ENCODE measurements at places on chromosomes 3 and 15.

- no peak for DNase-seq
These were observed 129.0 kb upstream of the ARHGEF3 start for GRCh38 chr3:56930706-56931105.

DNA sequence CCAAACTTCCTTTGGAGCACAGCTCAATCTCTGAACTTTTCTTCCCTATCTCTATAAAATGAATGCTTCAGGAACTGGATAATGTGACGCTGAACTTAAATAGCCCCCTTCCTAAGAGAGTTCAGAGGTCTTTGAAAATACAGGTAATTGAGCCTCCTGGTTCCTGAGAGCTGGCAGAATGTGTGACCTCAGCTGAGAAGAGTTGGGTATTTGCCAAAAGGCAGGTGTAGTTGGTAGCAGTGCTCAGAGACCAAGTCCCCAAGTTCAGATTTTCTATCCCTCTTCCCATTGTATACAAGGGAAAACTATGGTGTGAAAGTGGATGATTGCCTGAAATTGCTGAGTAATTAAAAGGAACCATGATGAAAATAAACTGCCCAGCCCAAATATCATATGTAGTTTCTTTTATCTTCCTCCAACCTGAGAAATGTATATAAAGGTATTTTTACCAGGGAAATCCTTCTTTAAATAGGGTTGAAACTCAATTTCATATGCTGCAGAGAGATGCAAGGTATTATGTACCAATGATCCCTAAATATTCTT is 154.6 kb upstream of the ICE2 start:
- DNase-seq, result no peak

DNA sequence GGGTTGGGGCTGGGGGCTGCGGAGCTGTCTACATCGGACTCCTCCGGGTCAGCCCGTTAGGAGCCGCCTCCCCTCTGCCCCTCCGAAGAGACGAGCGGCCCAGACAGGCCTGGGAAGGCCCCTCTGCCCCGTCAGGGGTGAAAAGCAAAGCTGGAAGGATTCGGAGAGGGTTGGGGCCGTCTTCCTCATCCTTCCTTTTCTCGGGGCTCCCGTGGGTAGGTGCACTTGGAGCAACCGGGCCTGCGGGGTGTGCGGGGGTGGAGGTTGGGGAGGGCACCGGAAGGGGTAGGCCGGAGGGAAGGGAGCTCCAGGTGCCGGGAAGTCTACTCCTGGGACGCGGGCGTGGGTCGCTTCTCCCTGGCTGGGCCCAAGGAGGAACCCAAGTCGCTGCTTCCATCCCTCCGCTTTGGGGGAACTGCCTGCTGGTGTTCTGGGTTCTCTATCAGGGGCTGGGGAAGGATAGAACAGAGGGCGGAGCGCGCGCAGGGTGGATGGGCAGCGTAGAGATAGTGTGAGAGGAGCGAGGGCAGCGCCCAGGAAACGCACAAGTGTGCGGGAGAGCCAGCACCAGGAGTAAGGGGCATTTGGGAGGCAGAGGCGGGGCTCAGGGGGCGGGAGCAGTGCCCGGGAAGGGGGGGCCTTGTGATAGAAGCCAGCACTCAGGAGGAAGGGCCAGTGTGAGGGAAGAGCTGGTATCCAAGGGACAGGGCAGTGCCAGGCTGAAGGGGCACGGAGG is 590 bp downstream of the POLR2H start:
- DNase-seq, result peak; percentile 77

- no peak for DNase-seq
These were observed 7.4 kb downstream of the ZNF589 start for GRCh38 chr3:48248095-48248850.

- DNase-seq, result no peak
These were observed 39.5 kb upstream of the IQSEC1 start for GRCh38 chr3:13112521-13113345.

GRCh38 chr15:29089731-29090616 is 179.6 kb downstream of the NSMCE3 start:
- no peak for DNase-seq

GRCh38 chr15:85401108-85401774 is 20.8 kb downstream of the AKAP13 start:
- no peak for DNase-seq

GRCh38 chr15:98127586-98127985 is 167.1 kb downstream of the ARRDC4 start:
- DNase-seq, result no peak

DNA sequence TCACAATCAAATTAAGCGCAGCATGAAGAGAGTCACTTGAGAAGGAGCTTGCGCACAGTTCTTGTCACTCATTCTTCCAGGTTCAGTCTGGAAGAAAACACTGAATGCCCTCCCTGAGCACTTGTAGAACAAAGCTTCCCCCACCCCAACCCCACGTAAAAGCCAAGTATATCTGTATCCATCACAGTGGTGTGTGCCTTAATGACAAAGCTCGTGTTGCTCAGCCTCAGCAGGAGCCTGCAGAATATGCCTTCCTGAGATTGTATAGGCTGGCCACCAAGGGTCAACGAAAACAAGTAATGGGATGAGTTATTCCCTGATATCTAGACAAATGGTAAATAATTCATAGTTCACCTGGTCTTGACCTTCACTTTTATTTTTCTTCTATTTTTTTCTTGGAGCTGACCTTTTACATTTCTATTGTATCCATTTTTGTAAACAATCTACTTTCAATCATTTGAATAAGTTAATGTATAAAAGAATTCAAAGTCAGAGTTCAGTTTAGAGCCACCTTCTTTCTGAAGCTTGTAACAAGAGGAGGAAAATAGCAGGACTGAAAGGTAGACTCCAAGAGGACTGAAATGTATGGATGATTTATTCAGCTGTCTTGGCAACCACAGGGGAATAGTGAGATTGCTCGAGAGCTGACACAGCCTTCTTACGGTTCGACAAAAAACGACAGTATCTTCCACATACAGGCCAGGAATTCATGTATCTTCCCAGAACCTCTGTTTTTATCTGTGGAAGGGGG is 405.5 kb upstream of the TPM1 start:
- DNase-seq, result no peak

- DNase-seq, result no peak
These were observed 83.4 kb downstream of the ATP1B3 start for GRCh38 chr3:141959589-141960554.

DNA sequence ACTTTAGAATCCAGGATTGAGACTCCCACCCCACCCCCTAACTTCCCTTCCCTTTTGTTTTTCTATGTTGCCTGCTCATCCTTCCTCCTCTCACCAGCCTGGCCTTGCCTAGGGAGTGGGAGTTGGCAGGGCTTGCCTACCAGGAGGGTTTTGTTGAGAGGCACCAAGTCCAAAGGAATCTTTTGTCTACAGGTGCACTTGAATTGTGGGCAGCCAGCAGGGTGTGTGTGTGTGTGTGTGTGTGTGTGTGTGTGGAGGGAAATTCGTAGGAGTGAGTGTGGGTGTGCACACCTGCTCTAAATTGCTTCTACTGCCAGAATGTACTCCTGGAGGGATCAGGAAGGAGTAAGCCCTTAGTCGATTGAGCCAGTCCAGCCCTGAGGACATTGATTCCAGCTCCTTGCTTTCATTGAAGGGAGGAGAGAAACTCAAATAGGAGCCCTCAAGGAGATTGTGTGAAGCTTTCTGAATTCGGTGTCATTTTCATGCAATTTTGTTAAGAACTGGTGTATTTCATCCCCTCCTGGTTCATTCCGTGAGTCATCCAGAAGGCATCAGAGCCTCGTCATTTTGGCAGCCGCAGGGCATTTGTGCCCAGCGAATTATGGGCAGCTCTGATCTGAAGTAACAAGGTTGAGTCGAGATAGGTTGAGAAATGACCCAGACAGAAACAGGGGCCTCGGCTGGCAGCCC is 112.1 kb downstream of the SLCO3A1 start:
- DNase-seq, result no peak

DNA sequence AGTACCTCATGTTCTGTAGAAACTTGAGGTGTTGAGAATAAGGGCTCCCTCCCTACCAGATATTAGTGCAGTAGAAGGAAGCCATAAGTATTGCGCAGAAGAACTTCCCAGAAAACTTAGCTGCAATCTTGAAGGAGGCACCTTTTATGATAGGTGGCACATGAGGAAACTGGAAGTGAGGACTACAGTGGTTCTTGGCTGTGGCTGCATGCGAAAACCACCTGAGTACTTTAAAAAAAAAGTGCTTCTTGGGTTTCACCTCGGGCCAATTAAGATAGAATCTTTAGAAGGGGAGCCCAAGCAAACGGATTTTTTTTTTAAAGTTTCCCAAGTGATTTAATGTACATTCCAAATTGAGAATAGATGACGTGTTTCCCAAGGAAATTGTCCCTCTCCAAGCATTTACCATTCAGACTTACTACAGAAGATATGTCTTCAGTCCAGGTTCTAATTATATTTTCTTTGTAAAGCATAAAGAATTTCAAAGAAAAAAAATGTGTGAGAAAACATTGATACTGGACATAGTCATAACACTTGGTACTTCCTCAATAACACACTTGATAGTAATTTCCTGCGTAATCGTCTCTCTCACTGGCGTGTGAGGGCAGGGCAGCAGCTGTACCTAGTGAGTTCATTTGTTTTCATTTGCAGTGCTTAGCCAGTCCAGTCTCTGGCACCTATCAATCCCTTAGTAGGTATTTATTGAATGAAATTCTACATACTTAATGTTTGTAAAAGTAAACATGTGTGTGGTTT is 12.3 kb upstream of the NR1I2 start:
- DNase-seq, result no peak

DNA sequence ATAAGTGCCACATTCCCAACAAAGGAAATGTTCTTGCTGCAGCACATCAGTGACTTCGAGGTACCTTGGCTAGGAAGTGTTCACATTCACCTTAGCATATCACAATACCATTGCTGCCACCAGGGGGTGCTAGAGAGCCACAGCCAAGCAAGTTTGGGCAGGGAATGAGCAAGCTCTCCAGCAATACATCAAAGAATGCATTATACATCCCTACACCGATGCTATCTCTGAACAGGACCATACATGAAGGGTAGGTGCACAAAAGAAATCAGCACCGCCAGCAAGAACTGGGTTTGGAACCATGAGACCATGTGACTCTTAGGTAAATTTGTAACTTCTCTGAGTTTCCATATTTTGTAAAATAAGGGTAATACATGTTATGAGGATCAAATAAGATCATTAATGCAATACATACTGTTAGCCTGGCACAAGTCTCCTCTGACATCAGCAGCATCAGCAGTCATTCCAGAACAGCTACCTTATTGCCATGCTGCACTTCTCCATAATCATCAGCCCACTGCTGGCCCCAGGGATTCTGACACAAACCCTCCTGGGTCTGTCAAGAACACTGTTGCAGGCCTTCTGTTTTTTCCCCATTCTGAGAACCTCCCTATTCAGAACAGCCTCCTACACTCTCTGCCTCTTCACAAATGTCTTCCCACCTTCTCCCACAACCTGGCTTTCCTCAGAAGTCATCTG is 37.5 kb downstream of the RYK start:
- peak; percentile 29 for DNase-seq

DNA sequence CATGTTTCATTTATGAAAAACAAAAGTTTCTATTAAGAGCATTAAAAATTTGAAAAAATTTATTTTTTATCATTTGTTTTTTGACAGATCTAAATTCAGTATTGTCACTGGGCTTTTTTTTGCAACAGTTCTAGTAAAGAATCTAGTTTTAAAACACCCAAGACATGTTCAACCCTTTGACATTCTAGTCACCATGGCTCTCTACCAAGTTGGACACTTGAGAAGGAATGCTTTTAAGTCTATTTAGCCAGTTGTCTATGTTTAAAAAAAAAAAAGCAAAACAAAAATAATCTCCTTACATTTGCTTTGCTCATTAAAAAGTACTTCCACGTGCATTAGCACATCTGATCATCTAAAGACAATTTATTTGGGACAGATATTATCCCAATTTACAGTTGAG is 417.5 kb downstream of the RSL24D1 start:
- DNase-seq, result no peak

- no peak for DNase-seq
These were observed 76.5 kb downstream of the B3GALNT1 start for GRCh38 chr3:161028555-161029153.

DNA sequence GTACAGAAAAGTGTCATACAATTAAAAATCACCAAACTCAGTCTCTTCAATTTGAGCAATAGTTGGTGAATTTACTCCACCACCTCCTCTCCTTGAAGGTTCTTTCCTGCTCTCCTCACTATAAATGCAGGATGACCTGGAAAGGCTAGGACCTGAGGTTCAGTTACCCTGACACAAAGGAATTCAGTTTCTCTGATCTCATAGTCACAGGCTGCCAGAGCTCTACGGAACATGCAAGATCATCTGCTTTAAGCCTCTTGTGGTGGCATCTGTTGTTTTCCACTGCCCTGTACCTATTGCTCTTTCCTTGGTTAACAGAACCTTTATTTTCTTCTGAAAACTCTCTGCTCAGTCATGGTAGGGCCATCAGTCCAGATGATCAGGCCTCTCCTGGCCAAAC is 4.9 kb upstream of the TP63 start:
- no peak for DNase-seq

DNA sequence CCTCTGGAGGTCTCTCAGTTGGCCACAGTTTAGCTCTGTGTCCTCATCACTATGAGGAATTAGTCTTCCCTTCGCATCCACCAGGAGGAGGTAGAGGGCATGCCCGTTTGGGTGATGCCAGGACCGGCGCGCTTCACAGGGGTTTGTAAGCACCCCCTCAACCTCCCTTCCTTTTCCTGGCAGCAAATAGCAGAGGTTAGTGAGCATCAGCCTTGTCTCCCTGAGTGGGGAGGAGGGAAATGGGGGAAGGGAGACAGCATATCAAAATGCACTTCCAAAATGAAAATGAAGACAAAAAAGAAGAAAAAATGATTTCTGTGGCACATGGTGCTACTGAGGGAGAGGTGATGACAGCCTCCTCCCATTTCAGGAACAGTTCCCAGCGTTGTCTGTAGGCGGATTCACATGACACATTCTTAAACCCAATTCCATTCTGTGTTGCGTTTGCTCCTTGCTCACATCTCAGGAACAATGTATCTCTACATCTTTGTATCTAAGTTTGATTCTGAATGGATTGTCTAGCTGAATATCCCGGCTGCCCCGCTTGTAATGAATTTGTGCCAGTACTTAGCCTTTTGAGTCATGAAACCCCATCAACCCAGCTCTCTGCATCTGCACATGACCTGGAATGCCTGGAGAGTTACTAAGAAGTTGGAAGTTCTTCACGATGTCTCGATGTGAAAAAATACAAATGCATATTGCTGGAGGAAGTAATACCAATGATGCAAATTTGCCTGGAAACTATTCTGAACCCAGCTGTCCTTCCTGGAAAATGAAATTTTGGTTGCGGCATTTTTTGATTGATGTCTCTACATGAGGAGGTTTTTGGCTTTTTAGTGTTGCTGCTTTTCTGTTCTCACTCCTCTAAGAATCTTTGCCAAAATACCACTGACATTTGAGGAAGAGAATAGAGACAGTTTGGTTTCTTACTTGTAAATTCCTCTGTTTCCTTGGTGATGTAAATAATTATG is 45.2 kb downstream of the TYRO3 start:
- DNase-seq, result peak; percentile 51

All from right kidney (tissue), 9 donors.